ENCODE measurements at places on chromosomes 16 and 17. TPM values are rescaled to one million over a fixed set of nuclear protein-coding genes. Genes with fewer than 3 reads are reported as not detected.

CRHR1 gene
- 0.09 TPM for total RNA-seq

SOST gene
- 0.03 TPM for total RNA-seq

UTS2R gene
- not detected for total RNA-seq

TMC8 gene
- 0.22 TPM for total RNA-seq

SLC9A5 gene
- total RNA-seq = 1.7 TPM

BIRC5 gene
- 103 TPM for total RNA-seq

CDK3 gene
- total RNA-seq = 4.1 TPM

GH1 gene
- not detected for total RNA-seq

All from A549 treated with AZD2906 at 1 μM for 4 hours (cell line).